ENCODE measurements at places on chromosomes 7 and 10.
A peak's percentile ranks its signal among the peaks of the same experiment; 100 is the strongest.

DNA sequence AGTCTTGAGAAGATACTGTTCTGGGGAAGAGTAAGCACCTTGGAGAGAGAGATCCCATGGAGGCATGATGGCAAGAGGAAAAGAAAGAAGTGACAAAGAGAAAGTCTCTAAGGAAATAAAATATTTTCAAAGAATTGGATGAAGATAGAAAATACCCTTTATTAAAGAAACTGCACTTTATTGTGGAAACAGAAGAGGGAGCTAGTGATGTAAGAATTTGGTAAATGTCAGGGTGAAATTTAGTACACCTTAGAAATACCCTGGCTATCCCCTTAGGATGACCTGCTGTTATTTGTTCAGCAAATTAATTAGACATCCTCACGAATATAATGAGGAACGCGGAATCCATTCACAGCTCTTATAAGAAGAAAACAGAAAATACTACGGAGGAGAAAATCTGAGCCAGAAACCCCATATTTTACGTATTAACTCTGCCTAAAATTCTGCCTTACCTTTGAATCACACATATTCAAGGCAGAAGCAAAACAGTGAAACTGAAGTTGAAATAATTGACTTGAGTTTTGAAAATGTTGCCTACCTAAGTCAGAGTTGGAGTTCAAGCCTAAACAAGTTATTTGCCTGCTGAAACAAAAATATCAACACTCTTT is 90.7 kb downstream of the TFPI2 start:
- DNase-seq = no peak

DNA sequence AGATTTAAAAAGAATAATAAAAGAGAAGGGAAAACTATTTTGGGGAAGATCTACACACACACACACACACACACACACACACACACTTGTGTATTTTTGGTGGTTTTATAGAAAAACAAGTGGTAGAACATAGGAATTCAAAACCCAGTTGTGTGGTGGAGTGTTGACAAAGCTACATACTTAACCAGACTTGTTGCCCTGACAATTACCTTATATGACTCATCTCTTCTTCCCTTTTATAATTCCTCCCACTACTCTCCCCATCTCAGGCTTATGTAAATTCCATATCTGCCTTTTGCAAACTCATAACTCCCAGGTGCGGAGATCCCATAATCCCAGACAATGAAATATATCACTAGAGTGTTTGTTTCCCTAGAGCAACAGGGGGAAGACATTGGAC is 873.7 kb downstream of the NXPH1 start:
- no peak for DNase-seq

- DNase-seq = no peak
These were observed 225.5 kb downstream of the DOCK4 start for GRCh38 chr7:111980725-111981124.

DNA sequence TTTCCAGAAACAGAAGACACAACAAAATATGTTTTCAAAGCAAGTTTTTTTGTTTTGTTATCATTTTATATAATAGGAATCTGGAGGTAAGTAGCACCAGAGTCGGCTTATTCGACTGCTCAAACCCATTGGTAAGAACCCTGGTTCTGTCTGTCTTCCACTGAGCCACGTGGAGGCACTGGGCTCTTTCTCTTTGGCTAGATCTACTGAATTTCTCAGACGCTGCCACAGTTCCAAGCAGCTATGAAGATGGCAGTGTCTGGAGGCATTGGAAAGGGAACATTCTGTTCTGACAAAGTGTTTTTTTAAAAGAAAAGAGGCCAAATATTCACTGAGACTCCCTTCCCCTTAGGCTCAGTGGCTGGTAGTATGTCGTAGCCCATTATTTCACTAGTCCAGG is 338.8 kb downstream of the NRG3 start:
- no peak for DNase-seq

- DNase-seq = peak; percentile 28
These were observed 776 bp downstream of the PEX1 start for GRCh38 chr7:92527300-92528187.

- no peak for DNase-seq
These were observed 220 bp upstream of the ZKSCAN5 start for GRCh38 chr7:99504281-99504602.

GRCh38 chr10:54335296-54335695 is 465.7 kb downstream of the PCDH15 start:
- no peak for DNase-seq

GRCh38 chr7:131536361-131536849 is 20.0 kb downstream of the PODXL start:
- no peak for DNase-seq

DNA sequence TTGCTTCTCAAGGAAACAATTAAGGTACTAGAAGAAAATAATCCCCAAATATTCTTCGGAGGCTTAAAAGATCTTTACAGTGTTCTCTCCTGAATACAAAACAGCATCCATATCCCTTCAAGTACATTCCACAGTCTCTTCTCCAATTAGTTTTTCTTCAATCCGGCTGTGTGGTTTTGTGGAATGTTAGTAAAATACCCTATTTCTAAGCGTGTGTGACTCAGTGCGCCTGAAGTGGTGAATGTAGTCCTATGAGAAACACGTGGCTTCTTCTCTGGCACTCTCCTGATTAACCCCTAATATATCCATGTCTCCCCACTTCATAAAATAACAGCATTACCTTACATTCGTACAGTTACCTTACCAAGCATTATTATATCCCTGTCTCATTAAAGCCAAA is 570.2 kb downstream of the ARL4A start:
- no peak for DNase-seq

DNA sequence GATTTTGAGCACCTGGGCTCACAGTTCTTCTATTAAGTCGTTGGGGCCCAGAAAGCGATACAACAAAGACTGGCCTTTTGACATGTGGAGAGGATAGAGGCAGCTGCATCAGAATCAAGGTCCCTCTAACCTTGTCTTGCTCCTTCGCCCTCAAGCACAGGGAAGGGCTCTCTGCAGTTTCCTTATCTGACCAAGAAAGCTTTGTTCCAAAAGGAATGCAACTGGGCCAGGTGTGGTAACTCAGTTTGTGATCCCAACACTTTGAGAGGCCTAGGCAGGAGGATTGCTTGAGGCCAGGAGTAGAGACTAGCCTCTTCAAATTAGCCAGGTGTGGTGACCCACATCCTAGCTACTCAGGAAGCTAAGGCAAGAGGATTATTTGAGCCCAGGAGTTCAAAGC is 32.2 kb downstream of the SVOPL start:
- DNase-seq = no peak

DNA sequence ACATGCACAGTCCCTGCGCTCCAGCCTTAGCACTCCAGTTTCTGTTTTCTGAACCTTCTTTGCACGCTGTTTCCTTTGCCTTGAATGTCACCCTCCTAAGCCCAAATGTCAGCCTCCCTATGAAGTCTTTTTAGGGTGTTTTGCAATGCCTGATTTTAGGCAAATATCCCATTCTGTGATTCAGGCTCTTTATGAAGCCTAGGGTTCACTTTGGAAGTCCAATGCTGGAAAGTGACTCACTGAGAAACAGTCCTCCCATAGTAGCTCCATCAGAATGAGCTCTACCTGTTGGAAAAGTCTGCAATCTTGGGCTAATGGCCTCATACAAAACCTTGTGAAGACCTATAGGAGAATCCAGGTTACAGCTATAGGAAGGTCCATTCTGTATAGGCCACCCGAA is 5.3 kb downstream of the LAMB4 start:
- no peak for DNase-seq

DNA sequence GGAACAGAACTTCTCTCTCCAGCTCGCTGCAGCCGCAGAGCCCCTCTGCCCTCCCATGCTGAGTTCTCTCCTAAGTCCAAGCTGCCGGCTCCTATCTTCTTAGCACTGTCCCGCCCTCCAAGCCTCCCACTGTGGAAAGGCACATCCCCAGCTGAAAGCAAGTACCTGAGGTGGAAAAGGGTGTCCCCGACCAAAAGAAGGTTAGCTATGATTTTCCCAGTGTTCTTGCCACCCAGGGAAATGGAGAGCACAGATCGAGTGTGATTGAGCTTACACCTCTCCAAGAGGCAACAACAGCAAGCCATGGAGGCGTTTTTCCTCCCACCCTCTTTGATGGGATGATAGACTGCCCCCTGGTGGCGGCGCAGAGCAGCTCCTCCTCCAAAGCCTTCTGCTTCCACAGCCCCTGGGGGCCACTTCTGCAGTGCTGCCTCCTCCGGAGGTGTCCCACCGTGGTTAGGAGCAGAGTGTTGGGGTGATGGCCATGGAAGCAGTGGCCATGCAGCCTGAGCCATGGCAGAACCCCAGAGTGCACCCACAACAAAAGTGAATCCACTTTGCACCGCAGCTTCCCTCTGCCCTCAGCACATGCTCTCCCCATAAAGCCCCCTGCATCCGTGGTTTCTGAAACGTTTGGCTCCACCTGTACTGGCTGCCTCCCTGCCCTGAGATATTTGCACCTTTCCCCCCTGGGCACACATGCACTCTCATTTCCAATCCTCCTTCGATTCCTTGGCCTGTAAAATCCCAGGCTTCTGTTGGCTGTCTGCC is 143.1 kb upstream of the STK17A start:
- peak; percentile 5 for DNase-seq

DNA sequence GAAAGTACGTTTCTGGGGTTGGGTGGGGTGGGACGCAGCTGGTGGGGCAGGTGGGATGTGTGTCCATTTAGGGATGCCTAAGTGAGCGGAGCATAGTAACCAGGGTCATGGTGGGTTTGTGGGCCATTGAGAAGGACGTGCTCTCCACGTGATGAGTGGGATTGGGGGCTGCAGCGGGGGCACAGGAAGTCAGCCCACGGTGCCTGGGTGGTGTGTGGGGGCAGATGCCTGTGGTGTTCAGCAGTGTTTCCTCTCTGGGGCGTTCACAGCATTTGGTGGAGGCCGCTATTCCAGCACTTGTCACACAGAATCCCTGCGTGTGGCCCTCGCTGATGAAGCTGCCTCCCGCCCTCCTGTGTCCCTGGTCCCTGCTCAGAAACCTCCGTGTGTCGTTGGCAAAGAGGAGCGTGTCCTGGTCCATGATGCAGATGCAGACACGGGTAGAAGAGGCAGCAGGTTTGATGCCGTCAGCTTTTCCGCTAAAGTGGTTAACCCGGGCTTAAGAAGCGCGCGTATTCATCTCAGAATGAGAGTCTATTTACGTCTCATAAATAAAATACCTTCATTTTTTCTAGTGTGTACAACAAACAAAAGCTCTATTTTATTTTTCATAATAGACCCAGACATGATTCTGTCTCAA is 274.2 kb downstream of the ADARB2 start:
- DNase-seq = no peak
